ENCODE measurements at places on chromosomes 2 and 18.

- DNase-seq = no peak
Measured at GRCh38 chr2:216619411-216620393, 13.5 kb upstream of the IGFBP2 start.

- DNase-seq = no peak
Measured at GRCh38 chr2:136332436-136333095, 214.6 kb upstream of the CXCR4 start.

DNA sequence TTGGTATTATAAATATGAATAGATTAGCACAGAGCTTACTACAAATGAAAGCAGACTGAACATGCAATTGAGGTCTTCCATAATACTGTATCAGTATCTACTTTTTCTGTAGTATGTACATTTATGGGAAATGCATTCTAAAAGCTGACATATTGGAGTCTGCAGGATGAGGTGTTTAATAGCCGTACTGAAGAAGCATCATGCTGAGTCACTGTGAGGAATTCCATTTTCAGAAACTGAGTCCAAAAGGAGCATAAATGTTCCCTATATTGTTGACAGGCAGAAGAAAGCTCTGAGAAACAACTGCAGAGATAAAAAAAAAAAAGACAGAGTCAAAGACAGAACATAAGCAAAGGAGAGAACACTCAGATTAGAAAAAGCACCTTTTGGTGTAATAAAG, 366.7 kb upstream of the SPHKAP start:
- DNase-seq = no peak

- no peak for DNase-seq
Measured at GRCh38 chr18:50369672-50370071, 5.2 kb upstream of the SKA1 start.

GRCh38 chr2:240420206-240421104, 15.0 kb upstream of the GPC1 start:
- DNase-seq = no peak

DNA sequence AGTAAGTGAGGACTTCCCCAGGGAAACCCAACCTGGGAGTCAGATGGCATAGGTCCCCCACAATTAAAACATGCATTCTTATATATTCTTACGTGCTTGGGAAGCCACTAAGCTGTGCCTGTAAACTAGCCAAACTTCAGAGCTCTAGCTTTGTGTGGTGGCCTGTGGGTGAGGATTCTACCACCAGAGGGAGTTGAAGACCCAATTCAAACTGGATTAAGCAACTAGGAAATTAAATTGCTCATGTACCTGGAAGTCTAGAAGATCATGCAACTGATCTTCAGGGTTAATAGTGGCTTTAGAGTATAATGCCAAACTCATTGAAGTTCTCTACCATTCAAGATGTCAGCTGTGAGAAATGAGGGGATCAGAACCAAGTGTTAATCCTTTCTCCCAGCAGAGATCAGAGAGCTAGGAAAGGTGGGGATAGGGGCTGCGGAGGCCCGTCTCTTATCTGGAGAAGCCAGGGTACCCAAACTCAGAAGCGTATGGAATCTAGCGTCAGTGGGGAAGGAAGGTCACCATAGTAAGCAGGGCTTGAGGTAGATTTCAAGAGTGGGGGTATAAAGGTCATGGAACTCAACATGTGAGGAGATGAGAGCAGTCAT, 53.2 kb upstream of the CCDC85A start:
- no peak for DNase-seq

GRCh38 chr2:156653675-156654074, 217.5 kb downstream of the GPD2 start:
- DNase-seq = no peak

- DNase-seq = no peak
Measured at GRCh38 chr18:9690418-9691188, 17.5 kb upstream of the RAB31 start.

- DNase-seq = peak; percentile 10
Measured at GRCh38 chr2:157267476-157267875, 10.0 kb downstream of the GALNT5 start.

- DNase-seq = no peak
Measured at GRCh38 chr2:19829672-19830071, 72.1 kb downstream of the TTC32 start.

- DNase-seq = no peak
Measured at GRCh38 chr2:235692671-235693171, 198.9 kb downstream of the AGAP1 start.

- DNase-seq = no peak
Measured at GRCh38 chr2:235866373-235866772, 301.8 kb downstream of the GBX2 start.

GRCh38 chr18:6755107-6755506, 25.6 kb downstream of the ARHGAP28 start:
- no peak for DNase-seq

All from stimulated activated CD4-positive, alpha-beta T cell treated with anti-CD3 and anti-CD28 coated beads, TNF-alpha, amount 100 ng/mL, for 48 hours (primary cell).